ENCODE measurements at places on chromosomes 4 and X.

- no peak for DNase-seq
Measured at GRCh38 chr4:114286262-114286810, 306.9 kb upstream of the ARSJ start.

GRCh38 chr4:3745886-3746656 is 20.1 kb upstream of the ADRA2C start:
- DNase-seq = no peak

GRCh38 chr4:138576684-138577083 is 334.5 kb upstream of the SLC7A11 start:
- no peak for DNase-seq

GRCh38 chr4:184168406-184169019 is 49.2 kb downstream of the ENPP6 start:
- DNase-seq = no peak

DNA sequence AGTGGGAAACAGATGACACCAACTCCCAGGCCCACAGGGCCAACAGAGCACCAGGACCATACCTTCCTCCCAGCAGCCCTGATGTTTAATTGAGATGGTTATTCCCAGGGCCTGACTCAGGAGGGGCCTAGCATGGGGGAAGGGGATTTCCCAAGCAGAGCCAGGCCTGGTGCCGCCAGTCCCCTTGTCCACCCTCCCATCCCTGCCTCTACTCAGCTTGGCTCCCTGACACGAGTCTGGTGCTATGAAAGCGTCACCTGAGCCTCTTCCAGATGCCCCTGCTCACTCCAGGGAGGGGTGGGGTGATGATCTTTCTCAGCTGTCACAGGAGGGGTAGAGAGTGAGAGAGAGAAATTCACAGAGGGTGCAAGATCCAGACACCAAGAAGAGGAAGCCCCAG is 72.7 kb downstream of the EFNB1 start:
- DNase-seq = no peak

DNA sequence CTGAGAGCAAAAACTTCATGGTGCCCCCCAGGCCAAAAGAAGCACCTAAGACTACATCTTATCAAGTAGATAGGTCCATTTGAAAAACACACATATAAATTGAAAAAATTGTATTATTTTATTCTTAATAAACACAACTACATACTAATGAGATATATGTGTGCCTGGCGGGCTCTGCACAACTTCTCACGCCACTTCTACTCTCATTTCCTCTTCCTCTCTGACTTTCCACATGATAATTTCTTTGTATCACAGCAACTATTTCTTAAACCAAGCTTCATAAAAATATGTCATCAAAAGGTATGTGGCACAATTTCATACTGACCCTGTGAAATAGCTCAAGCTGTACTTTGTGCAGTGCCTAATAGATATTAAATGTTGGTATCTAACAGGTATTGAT is 10.7 kb upstream of the NPY2R start:
- DNase-seq = no peak

- no peak for DNase-seq
Measured at GRCh38 chrX:74500555-74500954, 79.3 kb downstream of the SLC16A2 start.
